NCI-H524 treated with DMSO at 0.1 percent for 48 hours (cell line): ENCODE measurements at places on chromosomes 12 and 14.

GRCh38 chr12:45125997-45126396, 75.1 kb upstream of the DBX2 start:
- no peak for DNase-seq

DNA sequence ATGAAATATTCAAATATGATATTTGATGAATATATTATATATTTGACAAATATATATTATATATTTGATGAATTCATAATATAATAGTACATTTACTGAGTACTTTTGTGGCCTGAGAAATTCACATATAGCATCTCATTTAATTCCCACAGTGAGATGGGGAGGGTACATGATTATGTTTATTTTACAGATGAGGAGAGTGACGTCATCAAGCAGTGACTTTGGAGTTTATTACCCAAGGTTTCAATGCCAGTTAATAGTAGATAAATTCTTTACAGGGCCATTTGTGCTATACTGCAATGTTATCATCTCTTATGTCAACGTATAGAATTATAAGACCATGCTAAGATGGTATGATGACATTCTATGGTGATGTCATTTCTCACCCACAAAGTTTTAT, 352.7 kb downstream of the TMTC2 start:
- no peak for DNase-seq

GRCh38 chr12:27237790-27238771, 6.0 kb upstream of the STK38L start:
- no peak for DNase-seq

DNA sequence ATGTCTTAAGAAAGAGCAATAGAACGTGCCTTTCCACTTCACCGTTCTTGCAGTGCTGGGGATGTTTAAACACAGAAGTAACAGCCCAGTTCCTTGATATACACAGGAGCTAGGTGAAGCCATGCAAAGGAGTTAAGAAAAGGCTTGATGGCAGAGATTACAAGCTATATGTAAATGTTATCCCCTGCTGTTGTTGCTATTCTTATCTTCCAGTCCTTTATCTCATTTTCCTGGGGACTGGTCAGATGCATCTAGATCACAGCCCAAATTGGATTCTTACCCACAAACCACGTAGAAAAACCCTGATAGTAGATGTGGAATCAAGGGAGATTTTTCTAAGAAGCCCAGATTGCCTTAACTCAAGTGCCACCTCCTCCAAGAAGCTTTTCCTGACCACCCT, 5.5 kb downstream of the ASCL1 start:
- DNase-seq, result peak; percentile 64

- DNase-seq, result no peak
These were observed 188.6 kb upstream of the SOX5 start for GRCh38 chr12:24138041-24138440.

- no peak for DNase-seq
These were observed 239.2 kb downstream of the CACNA1C start for GRCh38 chr12:2291947-2292346.

- DNase-seq, result no peak
These were observed 8.3 kb downstream of the YLPM1 start for GRCh38 chr14:74771399-74771798.

GRCh38 chr14:68094158-68094557, 274.6 kb downstream of the RAD51B start:
- DNase-seq, result no peak
